ENCODE measurements at places on chromosomes 12 and 14. TPM values are rescaled to one million over a fixed set of nuclear protein-coding genes. Genes with fewer than 3 reads are reported as not detected.
A peak's percentile ranks its signal among the peaks of the same experiment; 100 is the strongest.

- DNase-seq = no peak
Measured at GRCh38 chr14:52380294-52380693, 66.2 kb downstream of the PTGER2 start.

DNA sequence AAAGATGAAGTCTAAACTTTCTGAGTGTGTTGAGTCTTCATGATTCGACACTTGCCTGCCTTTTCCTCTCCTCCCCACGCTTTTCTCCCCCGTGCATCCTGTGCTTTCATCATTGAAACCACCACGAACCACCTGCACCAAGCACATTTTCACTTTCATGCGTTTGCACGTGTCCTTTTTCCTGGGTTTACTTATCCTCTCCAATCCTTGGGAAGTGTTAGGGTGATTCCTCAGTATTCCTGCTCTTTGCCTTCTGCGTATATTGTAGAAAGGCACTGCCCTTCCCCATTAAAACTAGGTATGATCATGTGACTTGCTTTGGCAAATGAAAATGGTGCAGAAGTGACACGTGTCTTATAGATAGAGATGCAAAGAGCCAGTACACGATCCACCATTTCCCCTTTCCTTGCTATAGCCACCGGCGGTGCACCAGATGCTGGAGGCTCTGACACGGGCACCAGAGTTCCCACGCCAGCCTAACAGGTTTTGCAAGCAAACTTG, 106.6 kb downstream of the BRMS1L start:
- peak; percentile 79 for DNase-seq

- no peak for DNase-seq
Measured at GRCh38 chr14:64708148-64709004, 4.2 kb downstream of the PLEKHG3 start.

GRCh38 chr12:94172973-94173372, 24.6 kb downstream of the PLXNC1 start:
- DNase-seq = no peak

DNA sequence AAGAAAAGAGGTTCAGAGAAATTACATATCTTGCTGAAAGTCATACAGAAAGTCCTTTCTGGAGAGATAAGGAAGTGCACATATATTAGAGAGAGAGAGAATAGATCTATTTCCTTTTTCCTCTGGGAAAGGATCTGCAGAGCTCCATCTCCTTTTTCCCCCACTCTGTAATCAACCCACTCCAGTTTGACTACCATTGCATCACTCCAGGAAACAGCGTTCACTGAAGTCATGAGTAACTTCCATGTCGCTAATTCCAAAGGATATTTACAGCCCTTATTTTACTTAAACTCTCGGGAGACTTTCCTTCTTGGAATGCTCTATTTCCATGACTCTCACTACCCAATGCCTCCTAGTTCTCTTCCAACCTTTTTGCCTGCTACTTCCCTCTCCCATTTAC, 72.5 kb upstream of the PARP11 start:
- DNase-seq = no peak

DNA sequence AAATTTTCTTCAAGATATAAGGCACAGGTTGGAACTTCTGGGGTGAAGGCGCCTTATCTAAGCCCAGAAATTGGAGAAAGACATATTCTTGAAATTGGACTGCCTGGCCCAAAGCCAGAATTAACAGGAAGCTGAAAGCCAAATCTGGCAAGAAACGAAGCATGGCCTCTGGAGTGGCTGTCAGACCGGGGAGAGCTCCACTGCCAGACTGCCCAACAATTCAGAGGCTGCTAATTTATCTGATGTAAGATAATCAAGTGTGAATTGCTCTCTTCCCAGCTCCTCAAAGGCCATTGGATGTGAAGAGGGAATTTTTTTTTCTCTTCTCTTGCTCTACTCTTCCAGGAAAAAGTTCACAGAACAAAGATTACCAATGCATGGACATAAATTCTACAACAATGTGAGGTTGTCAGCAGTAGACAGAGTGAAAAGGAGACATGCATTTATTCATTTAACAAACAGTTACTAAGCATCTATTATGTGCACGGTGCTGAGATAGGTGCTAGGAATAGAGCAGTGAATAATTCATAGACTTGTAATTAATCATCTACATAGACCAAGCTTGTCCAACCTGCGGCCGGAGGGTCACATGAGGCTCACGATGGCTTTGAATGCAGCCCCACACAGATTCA, at the start of gene GDF3:
GDF3 (minus strand) TSS at position 210 of the 632 bp plus-strand sequence; CDS start at position 163, 47 bp downstream.
- DNase-seq = peak; percentile 2

- peak; percentile 55 for DNase-seq
Measured at GRCh38 chr12:55717011-55718007, 1.5 kb downstream of the BLOC1S1 start.

DNA sequence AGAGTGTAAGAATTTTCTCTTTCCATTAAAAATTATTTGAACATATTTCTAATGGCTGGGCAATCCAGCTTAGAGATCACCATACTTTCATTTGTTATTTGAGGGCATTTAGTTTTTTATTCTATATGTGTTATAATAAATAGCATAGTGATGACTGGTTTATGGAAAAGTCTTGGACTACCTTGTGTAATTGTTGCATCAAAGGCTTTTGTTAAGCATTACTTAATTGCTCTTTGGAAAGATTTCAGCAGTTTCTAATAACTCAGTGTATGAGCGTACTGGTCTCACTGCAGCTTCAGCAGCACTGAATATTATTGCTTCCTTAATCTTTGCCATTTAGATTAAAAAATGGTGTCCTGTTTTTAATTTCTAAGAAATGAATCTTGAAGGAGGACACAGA, 22.8 kb downstream of the TMEM19 start:
- no peak for DNase-seq

The LPCAT3 gene
- total RNA-seq = 18.1 TPM

DNA sequence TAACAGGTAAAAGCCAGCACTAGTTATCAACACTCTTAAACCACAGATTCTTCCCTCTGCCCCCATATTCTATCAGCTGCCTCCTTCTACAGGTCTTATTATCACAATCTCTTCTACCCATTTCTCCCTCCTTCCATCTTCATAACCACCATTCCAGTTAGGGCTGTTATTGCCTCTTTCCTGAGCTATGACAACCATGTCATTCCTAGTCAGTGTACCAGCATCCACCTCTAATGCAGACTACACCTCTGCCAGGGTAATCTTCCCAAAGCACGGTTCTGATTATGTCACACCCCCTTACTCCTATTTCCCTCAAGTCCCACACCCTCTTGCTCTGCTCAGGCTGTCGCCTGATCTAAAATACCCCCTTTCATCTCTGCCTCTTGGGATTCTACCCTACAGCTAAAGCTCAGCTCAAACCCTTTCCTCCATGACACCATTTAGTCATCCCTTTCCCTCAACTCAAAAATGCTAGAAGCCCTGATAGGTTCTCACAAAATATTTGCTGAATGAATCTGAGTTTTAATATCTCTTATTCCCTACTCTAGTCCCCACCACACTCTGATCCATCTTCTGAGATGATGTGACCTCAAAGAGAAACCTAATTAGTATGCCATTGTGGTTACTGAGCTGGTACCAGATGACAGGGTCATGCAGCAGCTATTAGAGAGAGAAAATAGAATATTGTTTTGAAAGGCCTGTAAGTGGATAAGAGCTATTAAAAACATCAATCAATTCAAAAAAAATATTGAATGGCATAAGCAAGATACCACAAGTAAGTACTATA, 11.7 kb downstream of the RACGAP1 start:
- DNase-seq = no peak

- no peak for DNase-seq
Measured at GRCh38 chr14:98622208-98623051, 649.6 kb downstream of the BCL11B start.

GRCh38 chr12:29574500-29574899, 77.0 kb upstream of the OVCH1 start:
- no peak for DNase-seq

The PTPRO gene
- 0.63 TPM for total RNA-seq

The SLC39A5 gene
- total RNA-seq = 0.41 TPM

- no peak for DNase-seq
Measured at GRCh38 chr14:104292084-104292970, 153.9 kb downstream of the KIF26A start.

GRCh38 chr14:35299708-35300107, 7.5 kb downstream of the PSMA6 start:
- DNase-seq = no peak
